ENCODE measurements at places on chromosomes 2 and 18.

GRCh38 chr2:186853951-186854350 is 5.0 kb upstream of the ZSWIM2 start:
- DNase-seq = no peak

GRCh38 chr2:75667884-75668283 is 21.3 kb downstream of the MRPL19 start:
- no peak for DNase-seq

DNA sequence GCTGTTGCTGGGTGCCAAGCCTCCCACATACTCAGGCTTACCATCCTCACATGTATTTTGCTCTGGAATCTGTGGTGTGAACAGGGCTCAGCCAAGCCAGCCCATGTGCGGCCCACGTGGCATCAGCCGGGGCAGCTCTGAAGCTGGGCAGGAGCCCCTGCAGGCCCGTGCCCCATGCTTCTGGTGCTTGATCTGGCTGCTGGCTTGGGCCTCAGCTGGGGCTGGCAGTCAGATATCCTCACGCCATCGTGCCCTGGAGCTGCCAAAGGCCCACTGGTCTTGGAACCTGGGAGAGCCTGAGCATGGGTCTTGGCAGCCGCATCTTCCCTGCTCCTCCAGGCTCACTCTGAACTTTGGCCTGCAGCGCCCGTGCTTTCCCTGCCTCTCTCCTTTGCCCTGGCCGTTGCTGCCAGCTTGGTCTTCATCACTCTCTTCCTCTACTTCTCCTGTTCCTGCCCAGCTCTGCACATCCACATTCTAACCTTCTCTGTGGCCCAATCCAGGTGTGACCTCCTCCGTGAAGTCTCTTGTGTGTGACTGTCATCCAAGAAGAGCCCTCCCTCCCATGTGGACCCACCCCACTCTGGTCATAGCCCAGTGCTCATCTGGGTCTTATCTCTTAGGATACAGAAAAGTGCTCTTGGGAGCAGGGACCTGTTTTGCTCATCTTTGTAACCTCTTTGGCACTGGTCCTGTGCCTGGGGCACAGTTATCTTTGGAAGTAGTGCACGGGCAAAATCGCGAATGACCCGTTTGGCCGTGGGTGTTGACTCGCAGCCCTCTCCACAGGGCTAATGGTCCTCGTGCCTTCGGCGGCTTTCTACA is 116.1 kb downstream of the RNF144A start:
- DNase-seq = no peak

DNA sequence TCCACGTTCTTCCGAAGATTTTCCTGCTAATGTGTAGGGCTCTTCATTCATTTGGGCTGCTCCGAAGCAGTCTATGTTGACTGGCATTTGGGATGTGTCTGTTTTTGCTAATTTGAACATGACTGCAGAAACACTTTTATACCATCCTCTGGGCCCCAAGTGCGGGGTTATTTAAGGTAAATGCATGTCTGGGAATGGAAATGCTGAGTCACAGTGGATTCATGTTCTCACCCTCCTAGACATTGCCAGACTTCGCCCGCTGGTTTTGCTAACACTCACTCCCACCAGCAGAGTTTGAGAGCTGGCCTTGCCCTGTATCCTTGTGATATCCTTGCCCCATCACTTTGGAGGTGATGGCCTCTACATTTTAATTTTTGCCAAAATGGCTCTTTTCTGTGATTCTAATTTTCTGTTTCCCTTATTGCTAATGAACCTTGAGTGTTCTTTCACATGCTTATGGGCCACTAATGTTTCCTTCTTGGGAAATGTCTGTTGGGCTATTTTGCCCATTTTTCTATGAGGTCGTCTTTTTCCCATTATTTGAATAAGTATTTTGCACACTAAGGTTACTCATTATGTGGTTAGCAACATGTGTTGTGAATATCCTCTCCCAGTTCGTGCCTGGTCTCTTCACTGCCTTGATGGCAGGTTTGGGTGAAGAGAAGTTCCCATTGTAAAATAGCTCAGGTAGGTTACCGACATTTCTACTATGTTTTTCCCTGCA is 204.1 kb downstream of the GLI2 start:
- DNase-seq = no peak

DNA sequence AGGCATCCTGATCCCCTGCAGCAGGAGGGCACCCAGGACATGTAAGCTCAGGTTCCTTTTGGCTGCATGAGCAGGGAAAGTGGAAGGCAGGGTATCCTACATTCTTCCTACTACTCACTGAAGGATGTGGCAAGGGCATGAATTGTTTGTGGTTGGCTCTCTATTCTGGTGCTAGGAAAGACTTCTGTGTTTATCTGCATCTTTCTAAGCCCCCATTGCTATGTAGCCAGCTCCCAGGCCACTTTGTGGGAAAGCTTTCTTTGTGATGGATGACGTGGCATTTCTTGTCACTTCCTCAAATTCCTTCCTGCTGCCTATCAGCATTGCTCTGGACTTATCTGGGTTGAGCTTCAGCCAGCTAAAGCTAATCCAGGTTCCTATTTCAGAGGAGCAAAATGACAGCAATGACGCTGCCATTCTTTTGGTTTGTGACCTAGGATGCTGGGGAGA is 46.2 kb downstream of the MEIS1 start:
- no peak for DNase-seq

DNA sequence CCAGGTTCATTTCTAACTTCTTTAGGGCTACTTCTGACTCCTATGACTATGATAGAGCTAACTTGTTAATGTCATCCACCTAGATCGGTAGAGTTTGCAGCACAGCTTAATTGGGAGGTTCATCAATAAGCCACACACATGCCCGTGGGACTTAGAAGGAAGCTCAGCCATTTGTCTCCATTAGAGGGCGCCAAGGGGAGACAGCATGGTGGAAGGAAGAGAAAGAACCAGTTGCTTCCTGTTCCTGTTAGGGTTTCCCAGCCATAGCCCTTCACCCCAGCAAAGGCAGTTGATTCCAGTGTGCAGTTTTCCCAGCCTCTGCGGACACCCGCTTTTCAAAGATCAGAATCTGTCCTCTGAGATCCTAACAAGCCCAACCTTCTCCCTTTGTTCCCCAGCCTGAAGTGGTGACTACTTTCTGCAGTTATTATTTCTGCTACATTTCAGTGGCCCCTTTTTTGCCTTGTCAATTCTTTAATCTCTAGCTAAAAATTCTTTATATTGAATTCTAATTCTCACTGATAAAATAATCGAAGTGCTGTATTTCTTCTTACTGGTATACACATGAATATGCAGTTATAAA is 30.3 kb downstream of the MAIP1 start:
- peak; percentile 55 for DNase-seq

GRCh38 chr18:13395577-13395976 is 177.0 kb downstream of the LDLRAD4 start:
- DNase-seq = no peak

- DNase-seq = no peak
These were observed 220.0 kb upstream of the CYP26B1 start for GRCh38 chr2:72367530-72368225.

DNA sequence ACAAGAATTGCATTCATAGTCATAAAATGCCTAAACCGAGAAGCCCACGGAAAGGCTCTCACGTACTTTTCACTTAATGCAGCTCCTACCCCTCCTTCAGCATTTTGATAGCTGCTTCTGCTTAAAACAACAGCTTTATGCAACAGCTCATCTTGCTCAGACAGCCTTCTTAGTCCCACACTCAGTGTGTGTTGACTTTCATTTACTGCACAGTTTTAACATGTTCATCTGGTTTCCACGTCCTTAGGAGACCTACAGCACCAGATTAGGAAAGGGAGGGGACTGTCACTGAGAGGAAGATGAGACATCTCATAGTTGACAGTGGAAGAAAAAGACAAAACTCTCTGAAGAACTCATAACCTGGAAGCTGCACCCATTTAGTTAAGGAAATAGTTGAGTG is 435.4 kb downstream of the SETBP1 start:
- no peak for DNase-seq

DNA sequence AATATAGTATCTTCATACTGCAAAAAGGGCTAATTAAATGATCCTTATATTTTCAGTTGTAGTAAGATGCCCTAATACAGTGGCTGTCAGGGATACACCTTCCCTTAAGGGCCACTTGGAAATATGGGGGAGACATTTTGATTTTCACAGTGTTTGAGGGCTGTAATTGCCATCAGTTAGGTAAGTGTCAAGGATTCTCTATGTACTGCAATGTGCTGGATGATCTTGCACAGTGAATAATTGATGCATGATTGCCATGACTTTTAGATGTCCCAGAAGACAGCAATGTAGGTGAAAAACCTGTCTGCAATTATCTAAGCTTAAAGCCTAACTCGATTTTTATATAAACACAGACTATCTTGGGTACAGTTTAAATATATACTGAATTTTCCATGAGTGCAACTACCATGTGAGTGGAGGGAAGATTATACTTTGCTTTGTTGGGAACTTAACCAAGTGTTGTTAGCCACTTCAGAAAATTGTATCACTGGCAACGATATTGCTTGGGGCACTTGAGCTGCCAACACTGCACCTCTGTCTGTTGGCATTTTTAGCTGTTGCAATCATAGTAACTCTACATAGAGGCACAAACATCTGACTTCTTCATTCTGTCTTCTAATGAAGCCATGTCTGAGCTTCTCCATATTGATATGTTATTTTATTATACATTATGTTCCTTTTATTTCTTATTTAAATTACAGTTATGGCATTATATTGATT is 45.2 kb downstream of the MAIP1 start:
- DNase-seq = no peak

DNA sequence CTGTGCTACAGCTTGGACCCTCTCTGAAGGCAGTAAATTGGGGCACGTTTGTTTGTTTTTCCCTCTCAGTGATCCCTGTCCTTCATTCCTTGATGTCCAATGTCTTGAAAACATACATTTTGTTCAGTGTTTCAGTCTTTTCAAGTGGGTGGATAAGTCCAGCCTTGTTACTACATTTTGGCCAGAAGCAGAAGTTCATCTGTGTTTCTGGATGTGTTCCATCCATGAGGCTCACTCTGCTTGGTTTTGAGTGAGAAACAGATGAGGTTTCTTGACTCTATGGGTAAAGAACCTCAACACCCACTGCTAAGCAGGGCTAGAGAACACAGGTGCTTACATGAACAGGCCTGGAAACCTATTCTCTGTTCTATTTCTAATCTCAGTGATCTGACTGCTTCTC is 74.5 kb upstream of the RFX8 start:
- DNase-seq = no peak

Data from activated T-cell treated with anti-CD3 and anti-CD28 coated beads, Interleukin-2, amount 50 U/mL, for 24 hours (primary cell).